ENCODE measurements at places on chromosomes 2 and 18.
A peak's percentile ranks its signal among the peaks of the same experiment; 100 is the strongest.

- no peak for DNase-seq
Observed at GRCh38 chr2:237306787-237307170, 107.2 kb downstream of the COL6A3 start.

DNA sequence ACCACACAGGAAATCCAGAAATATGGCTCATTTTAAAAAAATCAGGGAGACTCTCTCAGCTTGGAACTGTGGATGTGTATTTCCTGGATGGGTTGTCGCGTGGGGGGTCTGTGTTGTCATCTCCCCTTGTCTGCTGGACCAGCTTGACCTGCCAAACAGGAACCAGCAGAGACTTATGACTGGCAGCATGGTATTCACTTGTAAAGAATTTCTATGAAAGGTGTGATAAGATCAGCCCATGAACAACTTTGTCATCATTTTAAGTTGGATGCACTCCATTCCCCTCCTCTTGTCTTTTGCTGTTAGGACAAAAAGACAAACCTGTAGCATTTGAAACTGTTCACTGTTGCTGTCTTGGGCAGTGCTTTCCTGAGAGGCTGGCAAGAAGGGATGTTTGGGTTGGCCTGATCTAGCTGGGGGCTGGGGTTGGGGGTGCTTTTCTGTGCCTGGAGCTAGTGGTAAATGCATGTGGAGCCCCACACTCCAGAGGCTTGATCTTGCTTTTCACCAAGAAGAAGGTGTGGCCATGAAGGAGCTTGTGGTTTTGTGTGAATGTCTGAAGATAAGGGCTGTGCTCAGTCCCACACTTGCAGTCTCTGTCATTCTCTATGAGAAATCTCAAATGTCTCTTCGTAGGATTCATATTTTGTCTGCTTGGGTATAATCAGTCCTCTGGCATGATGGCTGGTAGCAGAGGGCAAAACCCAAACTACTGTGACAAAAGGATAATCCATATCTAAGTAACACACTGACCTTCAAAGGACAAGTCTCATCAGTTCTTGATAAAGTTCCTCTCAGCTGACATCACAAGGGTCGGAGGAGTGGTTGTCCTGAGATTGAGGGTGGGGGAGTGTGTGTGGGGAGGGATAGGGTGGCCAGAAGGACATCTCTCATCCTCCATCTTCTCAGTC, 39.0 kb downstream of the RALB start:
- DNase-seq, result no peak

DNA sequence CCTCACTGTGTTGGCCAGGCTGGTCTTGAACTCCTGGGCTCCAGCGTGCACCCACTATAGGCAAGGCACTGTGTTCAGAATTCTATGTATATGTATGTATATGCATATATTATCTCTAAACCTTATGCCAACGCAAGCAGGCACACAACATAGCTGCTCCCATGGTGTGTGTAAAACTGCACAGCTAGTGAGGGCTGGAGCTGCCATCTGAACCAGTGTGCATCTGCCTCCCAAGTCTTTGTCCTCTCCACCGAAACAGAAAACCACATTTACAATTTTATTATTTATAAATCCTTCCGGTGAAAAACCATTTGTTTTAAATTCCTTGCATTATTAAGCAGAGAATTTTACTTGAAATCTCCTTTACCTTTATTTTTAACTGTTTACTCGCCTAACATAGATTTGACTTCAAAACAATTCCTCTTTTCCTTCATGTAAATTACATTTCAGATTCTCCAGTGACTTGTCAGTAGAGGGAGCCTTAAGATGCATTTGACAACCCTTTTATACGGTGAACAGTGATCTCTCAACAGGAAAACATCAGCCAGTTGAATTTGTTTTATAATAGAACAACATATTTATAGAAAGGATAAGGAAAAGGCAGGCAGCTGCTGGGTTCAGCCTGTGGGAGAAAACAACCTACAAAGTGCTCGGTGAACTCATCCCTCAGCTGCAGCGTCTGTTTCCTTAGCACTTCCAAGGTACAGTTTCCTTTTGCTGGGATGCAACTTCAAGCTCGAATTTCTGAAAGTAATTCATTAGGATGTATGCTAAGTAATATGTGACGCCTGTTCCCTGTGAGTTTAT, 101.2 kb downstream of the MYT1L start:
- no peak for DNase-seq

DNA sequence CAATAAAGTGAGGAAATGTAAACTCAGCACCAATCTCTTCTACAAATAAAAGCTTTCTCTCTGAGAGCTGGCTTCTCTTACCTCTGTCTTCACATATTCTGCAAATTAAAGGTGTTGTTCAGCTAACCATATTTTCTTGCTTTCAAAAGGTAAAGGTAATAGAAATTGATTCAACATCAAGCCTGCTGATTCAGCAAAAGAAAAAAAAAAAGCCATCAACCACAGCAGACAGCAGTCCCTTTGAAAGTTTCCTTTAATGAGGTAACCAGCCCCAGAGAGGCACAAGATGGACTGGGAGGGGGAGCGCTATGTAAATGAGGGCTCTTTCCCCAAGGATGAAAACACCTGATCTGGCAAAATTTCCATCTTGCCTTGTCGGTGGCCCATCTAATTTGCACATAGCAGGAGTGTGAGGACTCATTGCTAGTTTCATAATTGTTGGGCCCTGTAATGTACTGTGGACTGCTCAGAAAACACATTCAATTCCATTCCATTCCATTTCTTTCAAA, 154.9 kb upstream of the SOX11 start:
- no peak for DNase-seq

GRCh38 chr2:218993345-218994315, at the start of gene CRYBA2:
CRYBA2 (minus strand) TSS chr2:218993422; CDS start chr2:218993176, 246 bp downstream.
- peak; percentile 21 for DNase-seq

DNA sequence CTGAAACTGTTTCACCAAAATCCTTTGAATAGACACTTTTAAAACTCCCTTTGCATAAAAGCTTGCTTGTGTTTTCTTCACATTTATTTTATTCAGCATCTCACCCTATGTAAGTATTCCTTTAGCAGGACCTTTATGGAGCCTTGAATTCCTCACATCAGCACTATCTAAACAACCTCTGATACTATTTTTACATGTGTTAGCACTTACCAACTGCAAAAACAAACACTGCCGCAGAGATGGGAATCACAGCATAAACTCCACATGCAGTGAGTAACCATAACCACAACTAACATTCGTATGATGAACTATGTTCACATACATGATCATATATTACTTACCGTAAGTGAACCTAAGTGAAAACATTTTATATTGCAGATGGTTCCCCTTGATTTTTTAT, 15.4 kb downstream of the FBXO15 start:
- DNase-seq, result no peak

GRCh38 chr2:121690095-121690494, 40.8 kb upstream of the CLASP1 start:
- no peak for DNase-seq

GRCh38 chr2:105641389-105641811, 103.3 kb upstream of the NCK2 start:
- DNase-seq, result no peak
